CD4-positive, alpha-beta T cell treated with Interleukin-6 for 4 hours (primary cell): ENCODE measurements at places on chromosomes 3 and 15.

GRCh38 chr3:54621184-54621583 is 306.7 kb downstream of the LRTM1 start:
- no peak for DNase-seq

DNA sequence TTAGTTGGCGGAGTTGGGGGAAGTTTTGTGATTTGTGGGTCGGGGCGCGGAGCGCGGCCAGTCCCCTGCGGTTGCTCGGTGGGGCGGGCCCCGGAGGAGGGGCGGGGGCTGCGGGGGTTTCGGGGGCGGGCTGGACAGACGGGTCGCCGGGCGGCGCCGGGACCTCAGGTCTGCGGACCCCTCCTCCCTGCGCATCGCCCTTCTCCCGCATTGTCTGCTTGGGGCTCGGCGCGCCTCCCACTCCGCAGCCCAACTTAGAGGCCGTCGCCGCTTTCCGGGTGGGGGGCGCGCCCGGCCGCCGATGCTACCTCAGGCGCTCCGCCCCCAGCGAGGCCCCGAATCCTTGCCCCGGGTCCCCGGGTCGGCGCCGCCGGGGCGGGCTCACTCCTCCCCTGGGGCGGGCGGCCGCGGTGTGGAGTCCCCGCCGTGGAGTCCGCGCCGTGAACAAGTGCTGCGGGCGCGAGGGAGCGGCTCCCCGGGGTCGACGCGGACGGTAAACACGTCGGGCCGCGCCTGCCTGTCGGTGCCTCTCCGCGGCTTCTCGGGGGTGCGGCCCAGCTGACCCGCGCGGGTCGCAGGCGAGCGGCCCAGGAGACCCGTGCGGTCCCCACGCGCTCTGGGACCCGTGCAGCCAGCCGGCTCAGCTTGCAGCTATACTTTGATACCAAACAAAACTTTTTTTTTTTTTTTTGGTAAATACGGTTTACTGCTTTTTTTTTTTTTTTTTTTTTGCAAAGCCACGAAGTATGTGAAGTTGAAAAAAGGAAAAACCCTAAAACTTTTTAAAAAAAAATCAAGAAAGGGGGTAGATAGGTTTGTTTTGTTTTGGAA is 624 bp downstream of the AKAP13 start:
- DNase-seq, result peak; percentile 68

- DNase-seq, result no peak
Observed at GRCh38 chr15:84398763-84399701, 163.5 kb downstream of the GOLGA6L4 start.

- DNase-seq, result no peak
Observed at GRCh38 chr15:65868546-65869125, 655 bp upstream of the RAB11A start.

DNA sequence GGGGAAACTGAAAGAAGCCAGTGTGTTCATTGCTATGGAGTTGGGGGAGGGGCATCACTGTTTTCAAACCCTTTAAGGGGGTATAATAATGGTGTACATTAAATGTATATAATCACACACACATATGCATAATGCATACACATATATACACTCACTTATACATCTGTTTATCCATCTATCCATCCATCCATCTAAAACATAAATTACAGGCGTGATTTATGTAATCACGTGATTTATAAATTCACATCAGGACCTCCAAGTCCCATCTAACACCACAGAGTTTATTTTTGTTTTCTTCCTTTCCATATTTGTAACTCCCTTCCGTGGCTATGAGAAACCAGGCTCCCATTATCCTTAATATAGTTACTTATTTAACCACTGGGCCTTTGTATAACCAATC is 39.8 kb downstream of the GRAMD1C start:
- no peak for DNase-seq

DNA sequence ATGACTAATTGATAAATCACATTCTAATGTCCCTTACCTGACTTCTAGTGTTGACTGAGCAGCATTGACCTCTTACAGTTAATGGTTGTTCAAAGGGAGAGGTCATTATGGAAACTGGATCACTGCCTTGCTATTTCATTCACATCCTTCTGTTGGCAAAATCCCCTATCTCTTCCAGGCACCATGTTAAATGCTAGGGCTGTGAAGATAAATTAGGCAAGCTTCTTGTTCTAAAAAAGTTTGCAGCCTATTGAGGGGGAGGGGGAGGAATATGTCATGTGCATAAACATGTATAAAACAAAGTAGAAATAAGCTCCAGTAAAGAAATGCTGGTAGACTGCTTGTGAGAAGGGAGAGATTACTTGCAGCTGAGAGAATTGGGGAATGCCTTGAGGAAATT is 84.8 kb upstream of the MLF1 start:
- DNase-seq, result no peak

- DNase-seq, result peak; percentile 38
Observed at GRCh38 chr15:90336705-90337141, 15.4 kb upstream of the ZNF774 start.

GRCh38 chr3:45684327-45684892 is 4.8 kb upstream of the SACM1L start:
- DNase-seq, result no peak

- DNase-seq, result no peak
Observed at GRCh38 chr3:170050753-170051152, 13.0 kb downstream of the GPR160 start.

DNA sequence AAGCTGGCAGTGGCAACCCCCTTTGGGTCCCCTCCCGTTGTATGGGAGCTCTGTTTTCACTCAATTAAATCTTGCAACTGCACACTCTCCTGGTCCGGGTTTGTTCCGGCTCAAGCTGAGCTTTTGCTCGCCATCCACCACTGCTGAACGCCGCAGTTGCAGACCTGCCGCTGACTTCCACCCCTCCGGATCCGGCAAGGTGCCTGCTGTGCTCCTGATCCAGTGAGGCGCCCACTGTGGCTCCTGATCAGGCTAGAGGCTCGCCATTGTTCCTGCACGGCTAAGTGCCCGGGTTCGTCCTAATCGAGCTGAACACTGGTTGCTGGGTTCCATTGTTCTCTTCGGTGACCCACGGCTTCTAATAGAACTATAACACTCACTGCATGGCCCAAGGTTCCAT is 22.8 kb downstream of the CHST2 start:
- no peak for DNase-seq

GRCh38 chr3:117114517-117115265 is 405.1 kb downstream of the TUSC7 start:
- DNase-seq, result no peak

- DNase-seq, result no peak
Observed at GRCh38 chr3:27216955-27217552, 152.1 kb downstream of the NEK10 start.

DNA sequence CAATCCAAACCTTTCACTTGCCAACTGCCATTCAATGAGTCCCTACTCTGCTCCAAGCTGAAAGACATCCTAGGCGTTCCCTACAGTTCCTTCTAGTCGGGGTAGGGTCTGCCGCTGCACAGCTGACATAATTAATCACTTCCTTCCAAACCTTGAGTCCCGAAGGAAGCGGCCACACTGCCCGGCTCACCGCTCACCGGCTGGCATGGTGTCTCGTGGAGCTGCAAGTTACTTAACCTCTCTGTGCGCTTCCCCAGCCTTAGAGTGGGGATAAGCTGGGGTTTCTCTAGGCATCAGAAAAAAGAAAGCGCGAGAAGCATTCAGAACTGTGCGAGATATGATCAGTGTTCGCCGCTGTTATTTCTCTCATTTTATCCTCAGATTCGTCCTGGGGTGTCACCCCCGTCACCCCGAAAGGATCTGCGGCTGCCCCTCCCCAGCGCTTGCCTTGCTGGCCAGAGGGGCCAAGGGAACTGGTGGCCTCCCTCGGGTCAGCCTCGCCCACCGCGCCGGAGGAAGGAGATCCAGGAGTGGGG is 748 bp downstream of the MRPS25 start:
- DNase-seq, result peak; percentile 18

DNA sequence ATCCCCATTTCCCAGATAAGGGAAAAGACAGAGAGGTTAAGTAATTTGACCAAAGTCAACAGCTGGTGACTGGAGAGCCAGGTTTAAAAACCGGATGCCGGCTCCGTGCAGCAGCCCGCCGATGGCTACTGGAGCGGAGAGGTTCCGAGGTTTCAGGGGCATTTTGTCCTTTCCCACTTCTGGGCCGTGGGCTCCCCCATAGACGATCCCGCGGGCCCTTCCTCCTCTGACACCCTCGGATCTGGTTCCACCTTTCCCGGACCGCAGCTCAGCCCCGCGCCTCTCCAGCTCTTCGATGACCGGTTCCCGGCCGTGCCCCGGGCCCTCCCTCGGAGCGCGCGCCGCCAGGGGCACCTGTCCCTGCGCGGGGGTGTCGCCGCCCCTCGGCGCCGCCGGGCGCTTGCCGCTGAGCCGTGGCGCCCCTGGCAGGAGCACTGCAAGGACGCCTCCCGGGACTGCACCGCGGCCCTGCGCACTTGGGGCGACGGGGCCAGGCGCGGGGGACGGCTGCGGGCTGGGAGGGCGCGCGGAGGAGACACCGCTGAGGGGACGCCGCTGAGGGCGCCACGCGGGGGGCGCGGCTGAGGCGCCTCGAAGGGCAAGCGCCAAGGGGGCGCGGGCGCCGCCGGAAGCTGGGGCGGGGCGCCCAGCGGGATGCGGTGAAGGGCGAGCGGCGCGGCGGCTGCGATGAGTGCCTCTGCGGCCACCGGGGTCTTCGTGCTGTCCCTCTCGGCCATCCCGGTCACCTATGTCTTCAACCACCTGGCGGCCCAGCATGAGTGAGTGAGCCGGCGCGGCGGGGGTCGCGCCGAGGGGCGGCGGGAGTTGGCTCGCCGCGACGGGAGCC is at the start of gene TM6SF1:
TSS of gene TM6SF1 (plus strand) at position 652 of the 847 bp plus-strand sequence. CDS start at position 688, 36 bp downstream.
- DNase-seq, result no peak

DNA sequence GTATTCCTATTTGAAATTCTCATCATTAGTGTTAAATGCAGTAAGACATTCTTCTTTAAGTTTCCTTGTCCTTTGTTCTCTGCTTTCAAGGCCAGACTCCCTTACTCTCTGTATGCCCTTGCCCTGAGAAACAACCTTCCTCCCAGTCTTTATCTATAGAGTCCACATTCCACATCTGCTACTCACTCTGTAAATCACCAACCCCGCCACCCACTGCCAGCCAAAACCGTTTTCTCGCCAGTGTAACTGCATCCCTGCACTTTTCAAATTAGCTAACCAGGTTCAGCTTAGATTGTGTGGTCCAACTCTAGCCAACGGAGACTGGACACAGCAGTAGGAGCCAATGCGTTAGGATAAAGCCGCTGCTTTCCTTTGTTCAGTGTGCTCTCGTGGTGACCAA is 402.4 kb upstream of the PDZRN3 start:
- no peak for DNase-seq

DNA sequence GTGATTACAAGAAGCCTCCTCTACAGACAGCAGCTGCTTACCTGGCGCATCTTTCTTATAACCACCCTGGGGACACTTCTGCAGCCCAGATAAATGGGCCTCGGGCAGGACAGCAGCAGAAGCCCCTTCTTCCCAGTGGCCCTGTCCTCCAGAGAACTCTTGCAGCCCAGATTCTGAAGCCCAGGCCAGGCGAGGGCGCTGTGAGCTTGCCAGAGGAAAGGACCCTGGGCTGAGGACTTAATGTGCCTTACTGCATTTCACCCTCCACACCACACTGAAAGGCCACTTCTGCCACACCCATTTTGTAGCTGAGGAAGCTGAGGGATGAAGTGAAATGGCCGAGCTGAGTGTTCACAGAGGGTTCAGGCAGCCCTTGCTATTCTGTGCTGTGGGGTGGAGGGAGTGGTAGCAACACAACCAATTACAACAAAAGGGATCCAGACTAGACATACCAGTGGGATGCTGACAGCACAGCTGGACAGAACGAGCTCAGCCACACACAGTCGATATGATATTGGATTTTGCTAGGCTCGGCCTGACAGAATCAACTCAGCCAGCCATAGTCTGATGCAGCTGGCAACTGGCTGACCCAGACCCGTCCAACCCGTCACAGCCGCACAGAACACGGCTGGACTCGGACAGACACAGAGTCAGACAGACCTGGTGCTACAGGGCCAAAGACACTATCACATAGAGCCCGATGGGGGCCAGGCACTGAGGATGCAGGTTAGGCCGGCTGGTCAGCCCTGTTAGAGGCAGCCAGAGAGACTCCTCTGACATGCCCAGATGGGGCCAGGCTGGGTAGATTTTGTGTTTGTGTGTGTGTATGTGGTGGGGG is 7.3 kb downstream of the ACOX2 start:
- no peak for DNase-seq

GRCh38 chr3:23341147-23341838 is 138.2 kb downstream of the UBE2E2 start:
- no peak for DNase-seq

GRCh38 chr3:101038880-101039279 is 45.7 kb upstream of the ABI3BP start:
- DNase-seq, result no peak

GRCh38 chr3:15682561-15683185 is 81.1 kb downstream of the BTD start:
- DNase-seq, result no peak

DNA sequence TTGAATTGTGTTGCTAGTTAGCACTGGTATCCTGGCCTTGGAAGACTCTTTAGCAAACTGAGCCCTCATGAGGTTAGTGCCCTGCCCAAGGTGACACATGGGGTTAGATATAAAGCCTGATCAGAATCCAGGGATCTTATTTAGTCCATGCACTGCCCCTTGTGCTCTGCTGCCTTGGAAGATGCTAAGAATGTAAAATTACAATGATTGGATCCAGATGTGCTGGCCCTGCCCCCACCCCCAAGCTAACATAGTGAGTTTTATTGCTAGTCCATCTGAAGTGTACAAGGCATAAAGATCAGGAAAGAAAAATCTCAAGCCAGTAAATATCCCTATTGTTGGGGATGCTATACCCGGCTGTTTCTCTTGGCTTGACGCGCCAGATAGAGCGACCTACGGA is 248.1 kb upstream of the C2CD4B start:
- DNase-seq, result no peak

DNA sequence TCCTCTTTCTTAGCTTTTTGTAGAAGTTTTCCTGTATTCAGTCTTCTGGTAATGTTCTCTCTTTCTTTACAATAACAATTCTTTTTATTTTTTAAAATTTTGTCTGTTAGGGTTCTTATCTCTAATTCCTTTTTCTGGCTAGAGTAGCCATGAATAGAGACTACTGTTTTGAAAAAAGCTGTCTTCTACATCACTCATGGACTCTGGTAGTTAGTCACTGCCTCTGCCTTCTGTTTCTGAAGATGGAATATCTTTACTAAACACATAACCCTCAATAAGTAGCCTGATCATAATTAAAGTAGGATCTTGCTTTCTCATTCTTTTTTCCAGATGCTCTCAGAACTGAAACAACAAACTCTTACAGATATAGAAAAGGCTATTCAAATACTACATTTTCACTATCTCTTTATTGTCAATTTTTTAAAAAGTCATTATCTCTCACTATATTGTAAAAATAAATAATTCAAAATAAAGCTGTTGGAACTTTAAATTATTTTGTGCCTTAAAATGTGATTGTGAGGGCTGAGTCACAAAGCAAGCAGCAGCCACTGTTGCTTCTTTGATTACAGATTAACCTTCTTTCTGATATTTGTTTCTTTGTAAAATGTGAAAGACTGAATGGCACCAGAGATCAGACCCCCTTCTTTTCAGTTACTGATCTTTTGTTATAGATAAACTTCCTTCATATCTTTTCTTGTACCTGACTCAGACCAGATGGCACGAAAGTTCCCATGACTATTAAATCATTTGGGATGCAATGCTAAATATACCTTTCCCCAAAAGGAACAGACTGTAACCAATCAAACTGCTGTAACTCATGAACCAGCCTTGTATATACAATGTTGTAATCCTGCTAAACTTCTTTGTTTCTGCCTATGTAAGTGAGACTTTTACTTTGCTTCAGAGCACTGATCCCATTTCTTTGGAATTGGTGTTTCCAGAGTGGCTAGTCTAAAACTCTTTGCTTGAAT is 1159.5 kb downstream of the IGSF11 start:
- no peak for DNase-seq
